Left lobe of liver (tissue), 2 donors: ENCODE measurements at places on chromosomes 6 and 20. TPM values are rescaled to one million over a fixed set of nuclear protein-coding genes. Genes with fewer than 3 reads are reported as not detected.

DNA sequence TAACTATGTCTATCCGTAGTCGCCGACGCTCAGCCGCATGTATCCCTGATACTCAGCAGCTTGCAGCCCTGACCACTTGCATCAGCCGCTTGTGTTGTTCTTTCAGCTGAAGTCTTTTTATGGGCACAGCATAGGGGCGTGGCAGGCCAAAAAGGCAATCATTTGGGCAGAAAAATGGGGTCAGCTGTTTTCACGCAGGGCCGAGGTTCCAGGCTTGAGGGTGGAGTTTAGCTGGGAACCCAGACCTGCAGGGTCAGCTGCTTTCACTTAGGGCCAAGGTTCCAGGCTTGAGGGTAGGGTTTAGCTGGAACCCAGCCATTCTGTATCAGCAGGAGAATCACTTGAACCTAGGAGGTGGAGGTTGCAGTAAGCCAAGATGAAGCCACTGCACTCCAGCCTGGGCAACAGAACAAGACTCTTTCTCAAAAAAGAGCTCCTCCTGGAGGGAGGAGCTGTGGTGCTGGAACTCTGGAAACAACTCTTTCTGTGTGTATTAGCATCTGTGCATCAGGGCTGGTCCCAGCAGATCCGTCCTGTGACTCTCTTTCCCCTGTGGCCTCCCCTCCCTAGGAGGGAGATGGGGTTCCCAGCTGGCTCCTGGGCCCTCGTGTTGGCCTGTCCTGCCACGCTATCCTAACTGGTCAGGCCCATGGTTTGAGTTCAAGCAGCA lies 56.9 kb upstream of the PRND start:
- no peak for DNase-seq

Gene SLC13A3
- 7.1 TPM for total RNA-seq

Gene EPPIN
- total RNA-seq = not detected

GRCh38 chr6:154459513-154459912 lies 51.0 kb downstream of the CNKSR3 start:
- no peak for DNase-seq

DNA sequence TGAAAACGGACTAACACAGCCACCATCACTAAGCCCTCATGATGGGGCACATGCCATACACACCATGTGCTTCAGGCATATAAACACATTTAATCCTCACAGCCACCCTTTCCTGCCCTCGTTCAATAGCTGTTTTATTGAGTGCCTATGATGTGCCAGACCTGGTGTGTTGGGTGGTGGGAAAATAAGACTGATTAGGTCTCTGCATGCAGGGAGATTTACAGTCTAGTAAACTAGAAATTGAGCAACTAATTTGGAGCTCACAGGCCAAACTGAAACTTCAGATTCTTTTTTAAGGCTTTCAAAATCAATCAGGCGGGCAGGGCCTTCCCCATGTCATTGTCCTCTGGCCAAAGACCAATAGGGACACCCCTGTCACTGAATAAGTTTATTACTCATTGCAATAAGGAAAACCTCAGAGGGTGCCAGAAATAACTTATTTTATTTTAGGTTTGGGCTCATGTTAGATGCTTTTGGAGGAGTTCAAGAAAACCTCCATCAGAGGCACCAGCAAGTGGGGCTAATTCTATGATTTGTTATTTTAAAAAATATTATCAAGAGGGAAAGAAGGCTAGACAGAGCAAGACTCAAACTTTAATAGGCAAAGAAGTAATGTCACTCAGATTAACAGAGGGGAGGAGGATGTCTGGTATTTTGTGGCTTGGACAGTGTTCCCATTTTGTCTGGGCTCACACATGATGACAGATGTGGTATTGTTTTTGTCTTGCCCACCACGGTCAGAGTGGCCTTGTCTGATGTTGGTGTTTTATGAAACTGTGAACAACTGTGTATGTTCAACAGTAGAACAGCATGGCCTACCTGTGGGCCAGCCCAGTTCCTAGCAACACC lies 12.0 kb downstream of the ZFP64 start:
- no peak for DNase-seq

Gene ABHD16B
- total RNA-seq = not detected

Gene VSTM2L
- 4.4 TPM for total RNA-seq

DNA sequence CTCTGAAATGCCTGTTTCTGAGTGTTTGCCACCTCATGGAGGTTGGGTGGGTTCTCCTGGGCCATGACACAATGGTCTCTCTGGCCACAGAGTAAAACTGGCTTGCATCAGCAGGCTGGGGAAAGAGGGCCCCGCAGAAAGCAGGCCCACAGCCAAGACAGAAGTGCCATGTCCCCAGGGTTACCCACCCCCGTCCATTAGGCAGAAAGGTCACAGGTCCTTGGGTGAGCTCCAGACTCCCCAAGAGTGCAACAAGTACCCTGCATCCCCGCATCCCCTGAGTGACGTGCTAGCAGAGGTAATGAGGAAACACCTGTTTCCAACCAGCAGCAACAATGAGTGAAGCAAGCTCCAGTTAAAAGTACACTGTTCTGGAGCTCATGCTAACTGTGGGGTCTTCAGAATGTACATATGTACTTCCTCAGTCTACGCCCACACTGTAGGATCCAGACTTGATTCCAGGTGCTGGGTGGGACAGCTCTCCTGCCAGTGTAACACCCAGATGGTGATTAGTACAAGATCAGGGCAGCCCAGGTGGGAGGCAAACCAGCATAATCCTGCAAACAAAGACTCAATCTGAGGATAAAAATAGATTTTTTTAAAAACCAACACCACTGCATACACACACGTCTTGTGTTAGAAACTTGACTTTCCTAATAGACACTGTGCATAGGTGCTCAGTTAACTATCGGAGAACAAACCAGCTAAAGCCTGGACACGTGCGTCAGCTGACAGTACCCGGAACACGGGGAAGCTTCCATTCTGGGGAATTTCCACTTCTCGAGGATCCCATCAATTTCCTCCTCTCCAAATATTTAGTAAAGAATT lies 31.5 kb downstream of the RRBP1 start:
- DNase-seq = no peak

Gene BPIFB4
- not detected for total RNA-seq

DNA sequence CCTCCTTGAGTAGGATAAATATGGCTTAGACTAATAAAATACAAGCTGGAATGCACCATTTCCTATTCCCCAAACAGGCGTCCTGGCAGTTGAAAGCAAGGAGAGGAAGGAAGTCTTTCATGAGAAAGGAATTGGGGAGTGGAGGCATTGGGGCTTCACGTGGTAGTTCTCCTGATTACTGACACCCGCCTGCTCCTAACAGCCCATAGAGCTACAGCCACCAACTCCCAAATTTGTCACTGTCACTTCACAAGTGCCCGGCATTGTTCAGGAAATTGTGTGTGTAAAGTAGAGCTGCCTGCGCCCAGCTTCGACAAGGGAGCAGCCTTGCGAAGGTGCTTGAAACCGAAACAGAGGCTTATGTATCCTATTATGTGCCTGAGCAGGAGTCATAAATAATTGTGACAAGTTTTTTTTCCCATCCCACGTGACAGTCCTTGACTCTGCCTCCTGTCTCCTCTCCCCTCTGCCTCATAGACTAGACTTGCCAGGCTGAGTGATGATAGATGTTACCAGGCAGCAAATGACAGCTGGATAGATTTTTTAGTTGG lies 301.7 kb upstream of the ZFP64 start:
- DNase-seq = no peak

Gene SEC63
- total RNA-seq = 77.3 TPM

Gene CLPSL1
- not detected for total RNA-seq

Gene SPDEF
- total RNA-seq = 0.15 TPM

Gene HUS1B
- total RNA-seq = 0.23 TPM

Gene TREML4
- total RNA-seq = not detected

DNA sequence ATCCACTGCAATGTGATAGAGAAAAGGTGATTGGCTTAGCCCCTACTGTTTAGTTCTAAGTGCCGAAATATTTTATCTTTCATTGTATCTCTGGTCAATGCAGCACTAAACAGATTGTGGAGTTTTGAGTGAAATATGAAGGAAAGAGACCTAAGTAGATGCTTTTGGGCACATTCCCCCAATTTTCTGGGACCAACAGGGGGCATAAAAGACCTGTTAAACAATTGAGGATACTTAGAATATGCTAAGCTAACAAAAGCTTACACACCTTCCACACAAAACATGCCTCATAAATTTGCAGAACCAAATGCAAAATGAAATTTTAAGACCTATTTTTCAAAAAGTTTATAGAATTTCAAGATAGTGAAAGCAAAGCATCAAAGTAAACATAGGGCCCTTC lies 746.9 kb downstream of the TBC1D32 start:
- DNase-seq = no peak

Gene ARG1
- total RNA-seq = 1,138 TPM

DNA sequence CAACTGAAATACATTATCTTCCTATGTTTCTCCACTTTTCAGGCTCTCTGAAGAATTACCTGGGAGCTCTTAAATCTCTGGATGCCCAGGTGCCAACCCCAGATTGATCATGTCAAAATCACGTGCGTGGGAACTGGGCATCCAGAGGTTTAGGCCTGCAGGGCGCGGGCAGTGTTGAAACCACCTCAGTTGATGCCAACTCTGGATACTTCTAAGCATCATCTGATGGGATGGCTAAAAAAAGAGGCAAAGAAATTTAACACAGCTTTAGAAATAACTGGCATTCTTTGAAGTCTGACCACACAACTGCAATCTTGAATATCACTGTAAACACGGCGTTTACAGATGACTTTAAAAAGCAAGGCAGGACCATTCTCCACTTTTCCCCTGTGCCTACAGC lies 41.9 kb downstream of the PTGIS start:
- DNase-seq = no peak

Gene PRDM13
- not detected for total RNA-seq

DNA sequence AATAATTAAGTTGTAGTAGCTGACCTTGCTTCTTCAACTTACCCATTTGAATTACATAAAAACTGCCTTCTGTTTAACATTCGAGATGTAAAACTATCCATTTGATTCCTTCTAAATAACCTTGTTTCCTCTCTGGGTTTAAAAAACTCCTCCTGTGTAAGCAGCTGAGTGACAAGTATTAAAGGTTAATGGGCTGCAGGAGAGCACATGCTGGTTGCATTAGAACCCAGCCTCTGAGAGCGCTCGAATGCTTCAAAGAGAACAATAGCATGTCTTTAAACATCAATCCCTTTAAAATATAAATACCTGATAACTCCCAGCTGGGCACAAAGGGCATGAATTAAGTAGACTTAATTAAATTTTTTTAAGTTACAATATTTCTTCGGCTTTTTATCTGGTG lies 215.8 kb downstream of the EYA4 start:
- no peak for DNase-seq

- DNase-seq = no peak
Measured at GRCh38 chr20:38842026-38842425, 36.5 kb downstream of the PPP1R16B start.

- DNase-seq = peak; percentile 66
Measured at GRCh38 chr20:17806739-17807441, 107.1 kb downstream of the BANF2 start.

DNA sequence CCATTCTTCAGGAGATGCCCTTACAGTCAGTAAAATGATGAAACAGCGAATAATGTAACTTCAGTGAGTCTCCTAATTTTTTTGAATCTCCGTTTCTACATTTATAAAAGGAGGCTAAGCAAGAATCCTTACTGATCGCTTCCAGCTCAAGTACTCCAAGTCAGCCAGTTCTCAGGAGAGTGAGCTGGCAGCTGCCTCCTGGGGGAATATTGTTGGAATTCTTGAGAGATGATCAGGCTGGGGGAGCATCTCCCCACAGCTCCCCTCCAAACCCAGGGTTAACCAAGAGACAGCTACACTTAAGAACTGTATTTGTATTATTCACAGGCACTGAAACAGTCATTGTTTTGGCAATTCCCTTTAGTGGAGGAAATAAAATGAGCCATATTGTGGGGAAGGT lies 89.1 kb upstream of the PCSK2 start:
- DNase-seq = no peak

- no peak for DNase-seq
Measured at GRCh38 chr6:78253618-78254017, 600.8 kb downstream of the MEI4 start.

Gene SLC22A23
- total RNA-seq = 16.9 TPM

Gene OR12D3
- total RNA-seq = not detected
